Natural killer cell (primary cell): ENCODE measurements at places on chromosomes 7 and 10.

DNA sequence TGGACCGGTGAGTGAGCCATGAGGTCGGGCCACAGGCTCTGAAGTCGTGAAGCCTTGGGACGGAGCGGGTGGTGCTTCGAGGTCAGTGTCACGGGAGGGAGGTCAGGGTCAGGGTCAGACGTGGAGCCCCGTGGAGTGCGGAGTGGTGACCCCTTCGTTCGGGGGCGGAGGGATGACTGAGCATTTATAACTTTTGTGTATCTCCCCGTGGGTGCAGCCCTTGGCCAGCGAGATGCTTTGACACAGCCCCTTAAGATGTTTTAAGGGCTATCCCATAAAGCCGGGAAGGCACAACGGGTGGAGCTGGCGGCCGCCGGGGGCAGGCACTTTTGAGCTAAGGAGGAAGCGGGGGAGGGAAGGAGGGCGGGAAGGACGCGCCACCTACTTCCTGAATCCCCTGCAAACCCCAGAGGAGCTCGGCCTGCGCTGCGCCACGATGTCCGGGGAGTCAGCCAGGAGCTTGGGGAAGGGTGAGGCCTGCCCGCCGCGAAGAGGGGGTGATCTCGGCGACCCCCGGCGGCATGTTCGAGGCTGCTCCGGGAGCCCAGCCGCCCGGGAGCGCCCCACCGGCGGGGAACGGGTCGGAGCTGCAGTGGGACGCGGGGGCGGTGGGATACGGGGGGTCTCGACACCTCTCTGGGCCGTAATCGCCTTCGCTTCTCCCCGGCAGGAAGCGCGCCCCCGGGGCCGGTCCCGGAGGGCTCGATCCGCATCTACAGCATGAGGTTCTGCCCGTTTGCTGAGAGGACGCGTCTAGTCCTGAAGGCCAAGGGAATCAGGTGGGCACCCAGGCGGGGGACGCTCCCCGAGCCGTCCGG is at the start of gene GSTO1:
TSS of gene GSTO1 (plus strand) at position 400 of the 818 bp plus-strand sequence. CDS start at position 437, 37 bp downstream.
- H3K27ac ChIP-seq: peak within 1 kb of the TSS; percentile 79
- no peaks in the 10 kb centered on the region for H3K27me3 ChIP-seq
- peaks cover 20% of the 10 kb centered on the region for H3K36me3 ChIP-seq
- H3K4me1 ChIP-seq: peaks cover 12% of the 10 kb centered on the region

- no peaks in the 10 kb centered on the region for H3K4me1 ChIP-seq
- no peak overlapping the region for H3K4me3 ChIP-seq
- H3K36me3 ChIP-seq: no peaks in the 10 kb centered on the region
- DNase-seq: no peak
- no peaks in the 10 kb centered on the region for H3K27me3 ChIP-seq
Measured at GRCh38 chr7:96530786-96531185, 178.9 kb downstream of the SEM1 start.

- H3K27ac ChIP-seq: no peak overlapping the region
- H3K4me1 ChIP-seq: no peaks in the 10 kb centered on the region
- no peak for DNase-seq
- peaks cover 89% of the 10 kb centered on the region for H3K36me3 ChIP-seq
- no peaks in the 10 kb centered on the region for H3K27me3 ChIP-seq
- H3K4me3 ChIP-seq: no peak overlapping the region
Measured at GRCh38 chr10:3142146-3142875, 30.3 kb downstream of the PITRM1 start.

- DNase-seq: no peak
- no peaks in the 10 kb centered on the region for H3K27me3 ChIP-seq
- no peak overlapping the region for H3K27ac ChIP-seq
- no peaks in the 10 kb centered on the region for H3K36me3 ChIP-seq
Measured at GRCh38 chr10:8534096-8534495, 479.6 kb downstream of the GATA3 start.

- H3K4me3 ChIP-seq: no peak overlapping the region
- H3K27me3 ChIP-seq: no peaks in the 10 kb centered on the region
- DNase-seq: no peak
- H3K4me1 ChIP-seq: no peaks in the 10 kb centered on the region
Measured at GRCh38 chr10:78579576-78579975, 489.2 kb upstream of the ZMIZ1 start.

GRCh38 chr7:129317450-129317849 is 92.6 kb downstream of the AHCYL2 start:
- no peaks in the 10 kb centered on the region for H3K4me1 ChIP-seq
- no peak overlapping the region for H3K27ac ChIP-seq
- DNase-seq: no peak
- H3K4me3 ChIP-seq: no peak overlapping the region

GRCh38 chr10:26327811-26328210 is 110.3 kb upstream of the APBB1IP start:
- H3K27ac ChIP-seq: no peak overlapping the region
- no peak overlapping the region for H3K4me3 ChIP-seq
- H3K36me3 ChIP-seq: no peaks in the 10 kb centered on the region
- H3K27me3 ChIP-seq: no peaks in the 10 kb centered on the region
- no peak for DNase-seq

DNA sequence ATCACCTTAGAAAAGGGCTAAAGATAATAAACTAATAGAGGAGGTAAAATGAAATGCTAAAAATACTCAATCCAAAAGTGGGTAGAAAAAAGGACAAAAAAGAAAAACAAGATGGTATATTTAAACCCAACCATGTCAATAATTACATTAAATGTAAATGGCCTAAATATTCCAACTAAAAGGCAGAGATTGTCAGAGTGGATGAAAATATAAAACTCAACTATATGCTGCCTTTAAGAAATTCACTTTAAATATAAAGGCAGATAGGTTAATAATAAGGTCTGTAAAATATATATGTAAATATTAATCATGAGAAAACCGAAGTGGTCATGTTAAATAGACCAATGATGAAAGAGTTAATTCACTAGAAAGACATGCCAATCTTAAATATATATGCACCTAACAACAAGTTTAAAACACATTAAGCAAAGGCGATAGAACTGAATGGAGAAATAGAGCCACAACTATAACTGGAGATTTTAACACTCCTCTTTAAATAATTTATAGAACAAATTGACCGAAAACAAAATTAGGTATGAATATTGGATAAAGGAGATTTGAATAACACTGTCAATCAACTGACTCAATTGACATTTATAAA is 159.4 kb downstream of the PLPP4 start:
- no peak for DNase-seq
- H3K4me3 ChIP-seq: no peak overlapping the region
- no peak overlapping the region for H3K27ac ChIP-seq
- no peaks in the 10 kb centered on the region for H3K36me3 ChIP-seq

GRCh38 chr7:30479202-30480120 is 877 bp upstream of the NOD1 start:
- H3K4me1 ChIP-seq: peaks cover 26% of the 10 kb centered on the region
- H3K27me3 ChIP-seq: no peaks in the 10 kb centered on the region
- peak; percentile 71 for DNase-seq
- peak overlapping the region; percentile 91 for H3K4me3 ChIP-seq
- no peaks in the 10 kb centered on the region for H3K36me3 ChIP-seq

DNA sequence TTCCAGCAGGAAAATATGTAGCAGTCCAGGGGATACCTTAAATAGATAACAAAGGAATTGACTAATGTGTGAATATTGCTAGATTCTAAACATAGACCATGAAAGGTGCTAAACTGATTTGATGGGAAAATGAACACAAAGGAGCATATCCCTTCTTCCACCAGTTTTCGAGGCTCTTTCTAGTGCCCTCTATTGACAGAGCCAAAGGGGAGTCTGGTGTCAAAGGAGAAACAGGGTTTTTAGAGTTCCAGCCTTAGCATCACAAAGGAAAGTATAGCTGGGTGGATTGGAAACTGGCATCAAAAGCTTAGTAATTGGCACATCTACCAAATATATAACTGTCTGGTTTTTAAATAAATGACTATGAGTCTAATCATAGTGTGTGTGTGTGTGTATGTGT is 636.8 kb downstream of the ETV1 start:
- H3K4me3 ChIP-seq: no peak overlapping the region
- no peak overlapping the region for H3K27ac ChIP-seq
- H3K36me3 ChIP-seq: no peaks in the 10 kb centered on the region

DNA sequence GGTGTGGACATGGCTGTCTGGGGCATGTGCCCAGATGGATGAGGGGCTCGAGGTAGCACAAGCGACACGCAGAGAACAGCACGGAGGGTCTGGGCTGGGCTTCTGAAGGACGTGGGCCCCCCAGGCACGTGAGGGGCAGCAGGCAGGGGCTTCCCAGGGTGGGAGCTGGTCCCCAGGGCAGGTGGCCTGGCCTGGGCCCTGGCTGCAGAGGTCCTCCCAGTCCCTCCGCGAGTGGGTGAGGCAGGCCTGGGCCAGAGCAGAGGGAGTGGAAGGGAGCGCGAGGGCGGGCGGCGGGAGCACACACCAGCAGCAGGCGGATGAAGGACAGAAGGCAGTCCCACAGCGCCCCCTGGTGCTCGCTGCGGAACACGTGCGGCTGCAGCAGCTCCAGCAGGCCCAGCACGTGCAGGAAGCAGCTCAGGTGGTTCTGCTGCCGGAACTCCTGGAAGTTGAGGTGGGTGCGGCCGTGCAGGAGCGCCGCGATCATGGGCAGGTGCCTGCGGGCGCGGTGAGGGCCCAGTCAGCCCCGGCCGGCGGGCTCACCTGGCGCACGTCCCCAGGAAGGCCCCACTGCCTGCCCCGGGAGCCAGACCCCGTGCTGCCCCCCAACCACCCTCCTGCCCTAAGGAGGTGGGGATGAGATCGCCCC is 14.7 kb upstream of the MICALL2 start:
- H3K4me1 ChIP-seq: no peaks in the 10 kb centered on the region
- no peak overlapping the region for H3K27ac ChIP-seq
- H3K36me3 ChIP-seq: peaks cover 51% of the 10 kb centered on the region
- no peaks in the 10 kb centered on the region for H3K27me3 ChIP-seq
- no peak overlapping the region for H3K4me3 ChIP-seq

- DNase-seq: no peak
- H3K4me1 ChIP-seq: no peaks in the 10 kb centered on the region
- no peak overlapping the region for H3K4me3 ChIP-seq
- no peaks in the 10 kb centered on the region for H3K27me3 ChIP-seq
- H3K36me3 ChIP-seq: peaks cover 26% of the 10 kb centered on the region
Measured at GRCh38 chr7:27889800-27890199, 149.8 kb downstream of the TAX1BP1 start.

DNA sequence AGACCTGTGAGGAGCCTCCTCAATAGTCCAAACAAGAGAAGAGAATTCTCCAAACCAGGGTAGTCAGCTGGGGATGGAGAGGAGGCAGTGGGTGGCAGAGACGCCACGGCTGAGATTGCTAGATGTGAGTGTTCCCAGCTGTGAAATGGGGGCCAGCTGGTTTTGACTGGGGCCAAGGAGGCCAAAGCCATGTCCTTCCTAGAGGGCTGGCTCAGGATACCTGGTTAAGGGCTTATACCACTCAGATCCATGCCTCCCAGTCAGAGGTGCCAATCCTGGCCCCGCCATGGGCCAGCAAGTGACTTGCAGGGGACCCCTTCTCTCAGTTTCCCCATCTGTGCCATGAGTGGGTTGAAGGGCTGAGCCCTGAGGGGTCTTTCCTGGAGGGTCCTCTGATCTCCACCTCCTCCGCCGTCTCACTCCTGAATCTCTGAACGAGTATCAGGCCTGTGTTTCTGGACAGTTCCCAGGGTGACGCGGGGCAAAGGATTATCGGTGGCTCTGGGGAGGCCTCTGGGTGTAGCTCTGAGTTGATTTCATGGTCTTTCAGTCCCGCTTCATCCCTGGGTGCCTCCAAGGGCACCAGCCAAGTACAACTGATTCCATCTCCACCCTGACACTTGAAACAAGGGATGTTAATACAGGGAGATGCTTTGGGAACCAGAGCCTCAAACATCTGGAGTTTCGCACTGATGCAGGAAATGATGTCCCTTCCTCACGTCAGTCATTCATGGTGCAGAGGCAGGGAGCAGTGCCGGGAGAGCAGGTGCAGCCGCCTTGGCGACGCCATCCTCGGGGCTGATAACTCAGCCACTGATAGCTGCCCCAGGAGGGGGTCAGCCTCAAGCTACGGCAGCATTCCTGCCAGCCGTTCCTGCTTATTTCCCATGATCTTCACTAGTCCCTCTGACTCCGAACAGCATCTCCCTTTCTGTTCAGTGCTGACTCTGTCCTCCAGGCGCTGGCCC is 126.7 kb downstream of the RGS10 start:
- no peaks in the 10 kb centered on the region for H3K27me3 ChIP-seq
- H3K4me3 ChIP-seq: no peak overlapping the region
- H3K4me1 ChIP-seq: no peaks in the 10 kb centered on the region
- H3K27ac ChIP-seq: no peak overlapping the region
- H3K36me3 ChIP-seq: no peaks in the 10 kb centered on the region

DNA sequence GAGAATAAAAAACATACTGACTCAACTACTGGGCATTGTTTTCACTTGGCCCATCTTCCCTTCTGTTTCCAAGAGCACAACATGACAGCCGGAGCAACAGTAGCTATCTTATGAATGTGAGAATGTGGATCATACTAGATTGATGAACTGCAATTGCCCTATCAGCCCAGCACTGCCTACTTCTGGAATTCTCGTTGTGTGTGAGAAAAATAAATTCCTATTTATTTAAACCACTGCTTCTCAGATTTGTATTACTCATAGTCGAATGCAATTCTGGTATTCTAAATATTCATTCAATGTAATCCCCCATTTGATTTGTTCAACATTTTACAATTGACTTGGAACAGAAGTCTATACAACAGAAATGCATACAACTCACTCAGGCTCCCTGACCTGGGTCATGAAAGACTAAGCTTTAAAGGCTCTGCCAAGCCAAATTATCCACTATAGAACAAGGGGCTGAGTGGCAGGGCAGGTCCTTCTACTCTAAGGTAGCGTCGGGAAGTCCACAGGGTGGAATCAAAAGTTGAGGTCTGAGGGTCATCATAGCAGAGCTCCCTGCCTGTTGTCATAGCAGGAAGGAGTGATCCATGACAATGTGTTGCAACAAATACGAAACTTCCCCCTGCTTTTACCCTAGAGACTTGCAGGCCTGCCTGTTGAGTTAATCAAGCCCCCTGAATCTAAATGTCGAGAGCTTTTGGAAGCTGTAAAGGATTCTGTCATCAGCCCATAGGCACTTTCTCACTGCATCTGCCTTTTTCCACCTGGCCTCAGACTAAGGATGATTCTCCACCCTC is 12.4 kb upstream of the JAZF1 start:
- no peak for DNase-seq
- H3K27me3 ChIP-seq: no peaks in the 10 kb centered on the region
- H3K4me3 ChIP-seq: no peak overlapping the region
- H3K27ac ChIP-seq: no peak overlapping the region
- H3K36me3 ChIP-seq: no peaks in the 10 kb centered on the region

- H3K4me1 ChIP-seq: no peaks in the 10 kb centered on the region
- H3K36me3 ChIP-seq: no peaks in the 10 kb centered on the region
Measured at GRCh38 chr7:151539088-151539671, 19.5 kb upstream of the RHEB start.

DNA sequence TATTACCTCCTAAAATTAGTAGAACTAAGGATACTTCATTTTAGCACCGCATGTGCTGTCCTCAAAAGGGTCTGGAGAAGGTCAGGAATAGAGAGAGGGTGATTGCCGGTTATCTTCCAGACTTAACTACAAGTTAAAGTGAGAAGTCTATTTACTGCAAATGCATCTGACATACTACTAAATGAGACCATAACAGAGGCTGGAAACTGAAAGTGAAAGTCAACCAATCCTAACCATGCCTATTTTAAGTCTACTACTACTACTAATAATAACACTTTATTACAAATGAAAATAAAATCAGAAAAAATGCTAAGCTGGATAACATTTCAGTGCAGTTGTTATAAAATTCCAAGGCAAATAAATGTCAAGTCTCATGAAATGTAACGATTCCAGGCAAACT is 244.7 kb downstream of the KIF20B start:
- no peak for DNase-seq
- H3K4me3 ChIP-seq: no peak overlapping the region
- H3K4me1 ChIP-seq: no peaks in the 10 kb centered on the region

GRCh38 chr10:92184977-92185376 is 105.9 kb downstream of the CPEB3 start:
- H3K4me1 ChIP-seq: no peaks in the 10 kb centered on the region
- H3K36me3 ChIP-seq: peaks cover 2% of the 10 kb centered on the region
- no peak for DNase-seq
- H3K4me3 ChIP-seq: no peak overlapping the region
- H3K27ac ChIP-seq: no peak overlapping the region
